Cardiac septum (tissue), 1 donor: ENCODE measurements at places on chromosomes 2 and 18. TPM values are rescaled to one million over a fixed set of nuclear protein-coding genes. Genes with fewer than 3 reads are reported as not detected.

Gene SLC9A4
- not detected for total RNA-seq

DNA sequence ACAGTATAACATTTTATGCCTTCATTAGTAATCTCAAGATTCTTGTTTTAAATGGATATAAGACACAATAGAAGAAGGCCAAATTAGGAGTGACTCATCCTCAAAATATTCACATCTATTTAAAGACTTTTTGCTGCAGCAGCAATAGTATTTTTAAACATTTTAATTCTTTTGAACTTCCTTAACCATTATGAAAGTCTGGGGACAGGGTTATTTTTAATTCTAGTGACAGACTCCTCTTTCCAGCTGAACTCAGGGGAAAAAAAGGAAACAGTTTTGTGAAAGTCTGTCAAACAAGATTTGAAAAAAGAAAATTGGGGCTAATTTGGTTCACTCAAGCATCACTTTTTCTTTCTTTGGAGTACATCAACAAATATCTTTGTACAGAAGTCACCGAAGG lies 541.8 kb downstream of the NUP35 start:
- no peak for DNase-seq

DNA sequence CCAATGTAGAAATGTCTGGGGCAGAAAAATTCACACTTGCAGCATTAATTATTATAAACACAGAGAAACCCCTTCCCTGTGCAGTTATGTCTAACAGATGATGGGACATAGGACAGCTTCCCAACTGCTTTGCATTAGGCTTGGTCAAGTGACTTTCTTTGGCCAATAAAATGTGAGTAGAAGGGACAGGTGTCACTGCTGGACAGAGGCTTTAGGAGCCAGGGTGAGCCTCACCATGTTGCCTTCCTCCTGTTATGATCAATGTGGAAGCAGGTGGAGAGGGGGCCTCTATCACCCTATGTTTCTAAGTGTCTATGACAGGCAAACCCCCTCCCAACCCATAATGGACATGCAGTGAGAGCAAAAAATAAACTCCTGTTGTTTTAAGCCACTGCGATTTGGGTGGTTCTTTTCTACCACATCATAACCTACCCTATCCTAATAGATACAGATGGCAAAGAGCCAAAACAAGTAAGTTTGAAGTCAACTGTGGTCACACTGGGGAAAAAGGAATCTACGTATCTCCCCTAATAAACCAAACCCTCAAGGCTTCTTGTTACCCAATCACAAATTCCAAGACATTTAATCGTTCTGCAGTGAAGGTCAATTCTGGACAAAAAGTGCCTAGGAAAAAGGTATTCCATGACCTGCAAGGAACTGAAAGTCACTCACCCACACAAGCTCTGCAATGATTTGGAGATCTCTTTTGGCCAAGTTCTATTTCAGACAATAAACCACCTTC lies 28.6 kb upstream of the POU3F3 start:
- DNase-seq: no peak

GRCh38 chr2:101130081-101130480 lies 21.1 kb downstream of the TBC1D8 start:
- DNase-seq: no peak

Gene EGR4
- total RNA-seq: not detected
